COR-L47 (cell line): ENCODE measurements at places on chromosomes 2 and 18.

DNA sequence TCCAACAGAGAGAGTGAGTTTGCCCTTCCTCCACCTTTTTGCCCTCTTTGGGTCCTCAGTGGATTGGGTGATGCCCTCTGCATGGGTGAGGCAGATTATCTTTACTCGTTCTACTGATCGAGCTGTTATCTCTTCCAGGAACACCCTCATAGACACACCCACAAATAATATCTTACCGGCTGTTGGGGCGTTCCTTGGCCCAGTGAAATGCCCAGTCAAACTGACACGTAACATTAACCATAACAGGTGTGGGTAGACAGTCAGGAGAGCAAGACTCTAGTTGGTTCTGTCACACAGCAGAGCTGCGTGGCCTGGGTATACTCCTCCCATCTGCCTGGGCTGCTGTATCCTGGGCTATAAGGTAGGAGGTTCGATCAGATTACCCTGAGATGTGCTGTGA lies 144.1 kb downstream of the AGAP1 start:
- no peak for DNase-seq

- no peak for DNase-seq
Measured at GRCh38 chr2:213034585-213034984, 116.8 kb downstream of the IKZF2 start.

- no peak for DNase-seq
Measured at GRCh38 chr2:10395893-10396292, 52.2 kb downstream of the ODC1 start.

DNA sequence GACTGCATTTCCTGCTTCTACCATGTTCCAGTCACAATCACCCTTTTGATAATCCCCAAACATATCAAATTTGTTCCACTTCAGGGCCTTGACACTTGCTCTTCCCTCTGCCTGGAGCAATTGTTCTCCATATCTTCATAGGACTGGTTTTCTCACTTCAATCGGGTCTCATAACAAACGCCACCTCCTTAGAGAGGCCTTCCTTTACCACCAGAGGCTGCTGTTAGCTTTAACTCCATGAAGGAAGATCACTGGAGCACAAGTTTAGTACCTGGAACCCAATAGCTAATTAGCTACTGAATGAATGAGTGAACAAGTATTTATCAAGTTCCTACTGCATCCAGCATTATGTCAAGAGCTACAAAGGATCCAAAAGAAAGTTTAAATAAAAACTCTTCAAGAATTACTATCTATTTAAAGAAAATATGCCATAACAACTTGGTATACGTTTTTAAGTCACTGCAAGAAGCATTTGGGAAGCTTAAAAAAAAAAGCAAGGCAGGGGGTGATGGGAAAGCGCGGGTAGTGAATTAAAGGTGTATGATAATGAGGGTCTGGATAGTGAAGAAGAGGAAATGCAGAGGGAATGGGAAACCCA lies 58.8 kb downstream of the BAZ2B start:
- DNase-seq: no peak

GRCh38 chr2:126241001-126241400 lies 415.0 kb upstream of the GYPC start:
- DNase-seq: no peak

DNA sequence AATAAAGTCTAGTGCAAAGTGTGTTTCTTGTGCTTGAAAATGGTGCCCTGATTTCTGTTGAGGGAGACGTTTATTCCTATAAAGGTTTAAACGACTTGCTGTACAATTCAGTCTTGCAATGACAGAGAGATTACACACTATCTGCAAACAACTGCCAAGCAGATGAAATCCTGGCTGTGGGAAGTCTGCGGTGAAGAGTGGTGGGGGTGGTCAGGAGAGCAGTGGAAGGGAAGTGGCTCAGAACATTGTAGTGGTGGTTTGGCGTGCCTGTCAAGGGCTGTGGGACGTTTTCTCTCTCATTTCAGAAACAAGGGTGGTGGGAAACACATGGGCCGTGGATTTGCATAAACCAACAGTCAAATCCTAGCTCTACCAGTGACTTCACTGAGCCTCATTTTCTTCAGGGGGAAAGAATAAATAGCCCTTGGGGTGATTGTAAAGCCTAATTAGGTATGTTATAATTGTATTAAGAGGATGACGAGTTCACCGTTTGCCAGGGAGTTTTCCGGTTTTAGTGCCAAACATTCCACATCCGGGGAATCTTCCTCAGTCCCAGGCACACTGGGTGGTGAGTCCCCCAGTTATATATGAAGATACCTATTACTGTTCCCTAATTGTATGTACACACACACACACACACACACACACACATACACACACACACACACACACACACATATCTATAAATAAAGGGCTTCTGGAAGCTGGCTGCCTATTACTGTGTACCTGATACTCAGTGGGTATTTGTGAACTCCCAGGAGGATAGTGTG lies 115.0 kb downstream of the SPTBN1 start:
- no peak for DNase-seq

DNA sequence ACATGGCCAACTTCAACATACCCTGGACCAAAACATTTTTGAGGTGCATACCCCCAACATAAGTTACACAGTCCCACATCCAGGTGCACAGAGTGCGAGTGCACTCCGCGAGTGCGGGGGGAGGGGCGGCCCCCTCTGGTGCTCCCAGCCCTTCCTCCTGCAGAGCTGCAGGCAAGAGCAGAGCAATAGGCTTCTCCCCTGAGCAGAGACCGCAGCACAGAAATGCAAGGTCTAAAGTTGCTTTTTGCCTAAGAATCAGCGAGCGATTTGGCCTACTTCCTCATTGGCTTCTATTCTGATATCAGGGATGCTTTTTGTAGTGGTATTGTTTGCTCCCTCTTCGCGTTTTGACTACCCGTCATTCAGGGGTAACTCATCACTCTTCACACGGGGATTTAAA lies 40.6 kb downstream of the BOLA3 start:
- no peak for DNase-seq
